ENCODE measurements at places on chromosomes 1 and 21.
A peak's percentile ranks its signal among the peaks of the same experiment; 100 is the strongest.

- DNase-seq: no peak
These were observed 81.0 kb upstream of the PLD5 start for GRCh38 chr1:242605521-242605920.

DNA sequence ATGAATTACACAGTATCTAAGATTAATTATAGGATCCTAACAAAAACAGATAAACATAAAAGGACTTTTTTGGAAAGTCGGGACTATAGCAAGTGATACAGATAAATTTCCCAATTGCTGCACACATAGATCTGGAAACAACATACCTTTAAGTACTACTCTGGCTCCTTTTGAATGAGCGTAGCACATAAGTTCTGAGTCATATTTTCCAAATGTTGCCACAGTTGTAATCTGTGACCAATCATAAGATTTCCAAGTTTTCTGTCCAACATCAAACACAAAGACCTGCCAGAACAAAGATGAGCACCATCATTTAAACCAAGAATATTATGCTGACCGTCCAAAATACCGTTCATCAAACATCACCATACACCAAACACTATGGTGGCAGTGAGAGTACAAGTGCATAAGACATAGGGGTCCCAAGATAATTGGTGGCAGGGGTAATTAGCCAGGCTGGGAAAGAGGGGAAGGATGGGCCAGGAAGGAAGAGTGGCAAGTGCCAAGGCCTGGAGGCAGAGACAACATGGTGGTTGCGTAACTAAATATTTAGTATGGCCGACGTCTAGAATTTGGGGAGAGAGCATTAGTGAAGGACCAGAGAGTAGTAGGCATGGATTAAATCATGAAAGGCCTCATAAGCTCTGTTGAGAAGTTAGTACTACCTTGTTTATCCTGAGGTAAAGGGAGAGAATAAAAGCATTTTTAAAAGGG is 3.6 kb downstream of the CTBS start:
- DNase-seq: peak; percentile 15

DNA sequence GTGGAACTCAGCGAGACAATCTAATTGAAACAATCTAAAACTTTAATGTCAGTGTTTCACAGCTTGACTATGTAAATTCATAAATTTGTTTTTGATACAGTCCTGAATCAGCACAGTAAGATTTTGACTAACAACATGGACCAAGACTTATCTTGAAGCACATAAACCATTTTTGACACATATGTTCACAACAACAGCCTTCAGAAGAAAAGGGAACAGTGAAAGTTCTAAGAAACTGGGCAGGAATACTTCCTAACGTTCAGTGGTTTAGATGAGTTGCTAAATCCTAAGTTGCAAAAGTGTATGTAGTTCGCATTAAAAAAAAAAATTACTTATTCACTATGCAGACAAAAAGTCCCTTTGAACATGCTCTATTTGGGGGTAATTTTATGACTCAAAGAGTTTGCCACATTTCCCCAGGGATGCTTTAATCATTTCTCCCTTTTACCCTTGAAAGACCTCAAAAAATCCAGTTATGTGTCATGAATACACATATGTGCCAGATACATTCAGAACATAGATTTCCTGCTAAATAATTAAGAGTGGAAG is 120.2 kb downstream of the MRPL39 start:
- no peak for DNase-seq

GRCh38 chr1:27576806-27577227 is 27.1 kb downstream of the AHDC1 start:
- DNase-seq: no peak

- DNase-seq: peak; percentile 95
These were observed 28.1 kb upstream of the RNF19B start for GRCh38 chr1:32992489-32993323.

DNA sequence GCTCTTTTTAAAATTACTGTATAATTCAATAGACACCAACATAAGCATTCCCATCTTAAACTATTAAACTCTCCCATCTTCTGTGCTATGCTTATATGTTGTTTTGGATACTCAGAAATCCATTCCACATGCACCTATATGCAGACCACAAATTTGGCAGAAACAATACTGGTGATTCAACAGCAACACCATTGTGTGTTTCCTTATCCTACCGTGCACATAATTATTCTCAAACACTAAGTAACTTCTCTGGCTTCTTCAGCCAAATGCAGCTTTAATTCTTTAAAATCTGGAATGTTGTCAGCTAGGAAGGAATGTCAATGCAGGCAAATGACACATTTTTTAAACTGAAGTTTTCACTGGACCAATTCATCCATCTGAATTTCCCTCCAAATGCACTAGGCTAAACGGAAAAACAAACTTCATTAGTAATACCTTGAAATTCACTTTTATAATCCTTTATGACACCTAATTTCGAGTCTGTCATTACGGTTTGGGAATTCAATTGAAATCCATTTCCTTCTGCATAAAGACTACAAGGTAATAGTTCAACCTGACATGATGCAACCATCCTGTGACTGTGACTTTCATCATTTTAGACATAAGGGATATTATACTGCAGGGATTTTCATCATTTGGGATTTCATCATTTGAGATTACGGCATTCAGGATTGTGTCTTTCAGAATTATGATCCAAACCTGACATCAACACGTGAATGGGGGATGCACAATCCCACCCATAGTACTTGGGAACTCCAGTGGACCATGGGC is 308.5 kb downstream of the LTN1 start:
- DNase-seq: no peak

DNA sequence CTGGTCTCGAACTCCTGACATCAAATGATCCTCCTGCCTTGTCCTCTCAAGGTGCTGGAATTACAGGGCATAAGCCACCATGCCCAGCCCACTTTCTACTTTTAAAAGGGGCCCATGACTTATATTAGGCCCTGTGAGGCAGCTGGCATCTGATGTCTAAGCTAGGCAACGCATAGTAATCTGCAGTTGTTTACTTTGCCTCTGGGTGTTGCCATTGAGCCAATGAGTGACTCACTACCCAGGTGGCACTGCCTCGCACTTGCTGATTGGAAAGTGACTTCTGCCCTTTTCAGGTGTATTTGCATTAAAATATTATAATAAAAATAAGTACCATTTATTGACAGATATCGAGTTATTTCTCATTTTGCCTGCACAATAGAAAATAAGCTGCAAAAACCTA is 84.9 kb downstream of the KIF14 start:
- no peak for DNase-seq

DNA sequence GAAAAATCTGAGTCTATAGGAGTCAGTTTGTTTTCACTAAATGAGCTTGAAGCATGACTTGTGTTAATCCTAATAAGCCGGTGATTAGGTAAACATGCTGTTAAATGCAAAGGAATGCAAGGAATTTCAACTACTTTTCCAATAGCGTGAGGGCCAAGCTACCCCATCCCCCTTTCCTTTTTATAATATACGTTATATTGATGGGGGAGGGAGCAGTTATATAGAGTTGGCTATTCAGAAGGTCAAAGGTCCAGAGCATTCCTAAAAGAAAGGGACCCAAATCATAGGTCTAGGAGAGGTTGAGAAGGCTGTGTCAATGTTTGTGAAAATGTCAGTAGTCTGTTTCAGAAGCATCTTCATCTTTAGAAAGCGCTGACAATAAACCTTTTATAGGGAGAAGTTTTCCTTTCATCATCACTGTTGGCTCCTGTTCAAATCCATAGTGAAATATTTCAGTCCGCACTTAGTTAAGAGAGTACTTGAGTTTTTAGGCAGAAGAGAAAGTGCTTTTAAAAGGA is 3.8 kb downstream of the CCN1 start:
- peak; percentile 92 for DNase-seq

DNA sequence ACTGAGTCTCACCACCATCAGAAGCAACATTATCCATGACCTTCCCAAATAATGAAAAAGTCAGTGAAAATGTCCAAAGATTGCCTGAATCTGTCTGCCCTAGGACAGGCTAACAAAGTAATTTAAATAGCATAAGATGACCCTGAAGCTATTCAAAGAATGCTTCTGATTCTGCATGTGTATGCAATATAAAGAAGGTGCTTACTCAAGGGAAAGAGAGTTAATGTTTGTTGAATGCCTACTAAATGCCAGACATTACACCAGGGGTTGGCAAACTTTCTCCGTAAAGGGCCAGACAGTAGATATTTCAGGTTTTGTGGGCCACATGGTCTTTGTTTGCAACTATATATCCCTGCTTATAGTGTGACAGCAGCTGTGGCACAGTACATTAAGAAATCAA is 221.9 kb upstream of the DMRTA2 start:
- DNase-seq: no peak

DNA sequence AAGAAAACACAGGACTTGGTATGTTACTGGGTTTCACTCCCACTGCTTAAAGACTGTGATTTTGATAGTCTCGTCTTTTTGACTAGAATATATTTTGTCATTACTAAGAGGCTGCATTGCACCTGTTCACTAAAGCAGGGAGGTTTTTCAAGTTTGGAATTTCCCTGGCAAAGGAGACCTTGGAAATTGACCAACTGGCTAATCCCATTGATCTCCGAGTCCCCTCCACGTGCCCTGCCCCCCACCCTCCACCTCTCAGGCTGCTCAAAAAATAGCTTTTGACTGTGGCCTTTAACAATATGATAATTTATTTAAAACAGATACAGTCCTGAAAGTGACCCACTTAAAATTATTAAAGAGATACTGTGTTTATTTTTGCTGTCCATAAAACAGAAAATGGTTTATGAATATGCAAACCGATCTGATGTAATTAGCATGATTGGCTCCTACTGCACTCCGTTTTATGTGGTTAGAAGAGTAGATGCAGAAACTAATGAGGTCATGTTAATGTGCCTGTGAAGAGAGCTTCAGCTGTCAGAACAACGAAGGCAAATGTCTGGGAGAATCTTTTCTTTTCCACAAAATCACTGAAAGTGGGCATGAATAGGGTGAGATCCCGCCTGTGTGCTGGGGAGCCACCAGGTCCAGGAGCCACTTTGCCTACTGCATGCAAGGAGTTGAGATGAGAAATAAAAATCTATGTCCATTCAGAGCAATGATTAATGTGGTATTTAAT is 361.5 kb downstream of the RRAGC start:
- no peak for DNase-seq

DNA sequence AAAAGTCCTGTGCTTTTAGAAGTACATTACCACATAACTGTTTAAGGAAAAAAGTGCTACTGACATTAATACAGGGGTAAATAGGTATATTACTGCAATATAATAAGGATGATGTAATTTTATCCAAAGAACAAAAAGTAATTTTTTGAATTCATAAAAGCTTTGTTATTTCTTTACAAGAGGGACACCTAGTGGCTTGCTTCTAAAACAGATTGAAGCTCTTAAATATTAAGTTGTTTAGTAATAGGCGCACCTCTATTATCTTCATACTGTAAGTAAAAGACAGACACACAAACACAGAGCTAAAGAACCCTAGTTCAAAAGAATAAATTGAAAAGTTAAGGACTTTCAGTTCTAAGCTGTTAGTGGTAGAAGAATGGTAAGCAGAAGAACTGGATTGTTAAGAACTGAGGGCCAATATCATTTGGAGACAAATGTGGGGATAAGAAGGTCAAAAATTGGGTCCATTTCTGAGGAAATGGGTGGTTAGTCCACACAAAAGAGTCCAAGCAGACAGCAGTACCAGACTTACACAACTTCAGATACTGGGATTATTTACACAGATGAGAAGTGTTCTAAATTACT is 15.4 kb downstream of the ZNHIT6 start:
- DNase-seq: peak; percentile 86

DNA sequence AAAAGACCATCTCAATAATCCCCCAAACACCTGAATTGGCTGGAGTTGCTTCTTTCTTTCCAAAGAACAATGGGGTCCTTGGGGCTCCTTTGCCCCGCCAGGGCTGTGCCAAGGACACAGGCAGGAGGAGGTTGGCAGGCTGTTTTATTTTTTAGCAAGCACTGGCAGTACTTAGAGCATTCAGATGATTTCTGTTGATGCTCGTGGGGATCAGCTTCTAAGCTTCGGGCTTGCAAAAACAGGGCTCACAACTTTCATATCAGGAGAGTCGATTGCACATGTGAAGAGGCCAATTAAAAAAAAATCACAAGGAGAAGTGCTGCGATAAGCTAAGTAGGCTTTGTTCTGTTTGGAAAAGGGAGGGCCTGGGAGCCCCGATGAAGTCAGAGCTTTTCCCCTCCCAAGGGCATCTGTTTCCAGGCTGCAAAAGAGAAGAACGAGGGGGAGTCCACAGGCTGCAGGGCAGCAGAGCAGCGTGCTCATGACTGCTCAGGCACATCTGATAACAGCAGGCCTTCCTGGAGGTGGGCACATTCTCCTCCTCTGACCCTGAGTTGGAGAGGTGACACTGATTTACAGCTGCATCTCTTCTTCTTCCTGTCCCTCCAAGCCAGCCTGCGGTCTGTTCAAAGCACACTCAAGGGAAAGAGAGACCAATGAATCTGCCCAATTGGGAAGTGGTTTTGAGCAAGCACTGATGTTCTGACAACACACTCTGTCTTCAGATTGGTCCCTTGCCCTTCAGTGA is 27.3 kb upstream of the BCAR3 start:
- no peak for DNase-seq

- DNase-seq: peak; percentile 27
These were observed 241.5 kb downstream of the BARHL2 start for GRCh38 chr1:90475631-90476030.

- DNase-seq: no peak
These were observed 3.2 kb upstream of the C1orf162 start for GRCh38 chr1:111470596-111470995.

DNA sequence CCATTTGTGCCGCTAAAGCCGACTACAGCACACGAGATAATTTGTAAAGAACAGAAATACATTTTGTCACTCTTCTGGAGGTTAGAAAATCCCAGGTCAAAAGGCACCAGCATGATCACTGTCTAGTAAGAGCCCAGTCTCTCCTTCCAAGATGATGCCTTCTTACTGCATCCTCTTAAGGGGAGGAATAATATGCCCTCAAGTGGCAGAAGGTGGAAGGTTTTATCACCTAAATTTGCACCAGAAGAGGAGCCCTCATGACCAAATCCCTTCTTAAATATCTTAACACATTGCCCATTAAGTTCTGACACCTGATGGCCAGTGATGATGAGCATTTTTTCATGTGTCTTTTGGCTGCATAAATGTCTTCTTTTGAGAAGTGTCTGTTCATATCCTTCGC is 326.7 kb upstream of the RGS18 start:
- no peak for DNase-seq

DNA sequence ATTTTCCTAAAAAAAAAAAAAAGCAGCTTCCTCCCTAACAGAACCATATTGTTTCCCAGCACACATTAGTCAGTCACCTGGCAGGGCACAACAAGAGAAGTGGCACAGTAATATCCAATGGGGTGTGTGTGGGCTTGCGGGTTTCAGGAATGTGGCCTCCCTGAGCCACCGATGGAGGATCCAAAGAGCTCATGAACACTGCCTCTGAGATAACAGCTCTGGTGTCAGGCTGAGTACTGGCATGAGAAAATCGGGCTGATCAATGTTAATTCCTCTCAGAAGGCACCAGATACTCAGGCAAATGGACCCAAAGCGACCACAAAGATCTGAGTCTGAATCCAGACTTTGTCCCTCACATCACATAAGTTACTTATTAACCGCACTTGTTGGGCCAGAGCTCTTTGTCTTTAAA is 2.2 kb upstream of the LYPD8 start:
- DNase-seq: no peak

- no peak for DNase-seq
These were observed 155.2 kb downstream of the PEX14 start for GRCh38 chr1:10629816-10630571.

All from adipocyte (in vitro differentiated cells).